ENCODE measurements at places on chromosomes 3 and 15.
A peak's percentile ranks its signal among the peaks of the same experiment; 100 is the strongest.

- no peak for DNase-seq
Observed at GRCh38 chr15:100663086-100663914, 60.9 kb downstream of the ASB7 start.

GRCh38 chr15:66115568-66116206 lies 137.9 kb downstream of the MEGF11 start:
- no peak for DNase-seq

GRCh38 chr15:25242957-25243799 lies 195.6 kb downstream of the UBE3A start:
- no peak for DNase-seq

- no peak for DNase-seq
Observed at GRCh38 chr3:124952282-124952855, 17.8 kb upstream of the MUC13 start.

DNA sequence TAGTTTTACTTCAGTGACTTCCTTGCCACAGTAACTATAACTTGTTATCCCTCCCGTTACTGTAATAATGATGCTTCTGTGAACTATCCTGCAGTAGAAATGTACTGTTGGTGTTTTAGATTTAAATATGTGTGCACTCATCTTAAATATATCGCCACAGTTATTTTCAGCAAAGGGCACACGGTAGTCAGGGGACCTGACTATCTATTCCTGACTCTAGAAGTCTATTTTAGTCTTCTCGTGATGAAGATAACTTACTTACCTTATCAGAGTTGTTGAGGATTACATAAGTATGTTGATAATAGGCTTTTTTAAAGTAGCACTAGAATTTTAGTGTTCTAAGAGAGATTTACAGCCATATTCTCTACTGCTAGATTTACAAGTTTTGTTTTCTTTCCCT lies 65.3 kb downstream of the ECT2 start:
- no peak for DNase-seq

DNA sequence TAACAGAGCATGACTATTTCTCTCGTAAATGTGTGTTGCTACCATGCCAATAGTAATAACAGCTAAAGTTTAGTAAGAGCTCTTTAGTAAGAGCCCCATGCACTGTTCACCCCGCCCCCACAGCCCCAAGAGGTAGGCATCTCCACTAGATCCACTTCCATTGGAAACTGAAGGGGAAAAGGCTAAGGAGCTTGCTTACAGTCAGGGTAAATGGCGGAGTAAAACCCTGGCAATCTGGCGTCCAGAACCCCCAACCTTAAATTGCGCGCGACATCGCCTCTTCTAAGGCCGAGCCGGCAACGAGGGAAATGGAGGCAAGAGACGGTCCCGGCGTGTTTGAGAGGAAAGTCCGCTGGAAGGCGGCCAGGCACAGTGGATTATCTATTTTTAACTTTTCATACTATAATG lies 654 bp upstream of the C3orf38 start:
- no peak for DNase-seq

DNA sequence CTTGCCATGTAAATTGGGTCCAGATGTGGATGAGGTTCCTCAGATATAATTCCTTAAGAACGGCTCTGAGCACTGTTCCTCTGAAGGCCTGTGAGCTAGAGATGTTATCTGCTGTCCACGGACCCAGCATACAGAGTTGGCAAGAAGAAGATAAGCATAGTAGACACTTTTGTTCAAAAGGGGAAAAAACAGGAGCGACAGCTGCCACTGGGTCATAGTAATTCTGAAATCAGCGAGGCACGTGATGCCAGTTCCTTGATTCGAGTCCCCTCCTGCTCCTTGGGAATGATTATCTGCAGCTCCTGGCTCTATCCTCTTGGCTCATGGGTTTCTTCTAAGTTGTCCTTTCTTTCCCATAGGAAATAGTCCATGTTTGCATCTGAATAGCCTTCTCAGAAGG lies 2.5 kb upstream of the RAB7A start:
- no peak for DNase-seq

GRCh38 chr3:122767540-122768372 lies 25.9 kb downstream of the HSPBAP1 start:
- DNase-seq = no peak

DNA sequence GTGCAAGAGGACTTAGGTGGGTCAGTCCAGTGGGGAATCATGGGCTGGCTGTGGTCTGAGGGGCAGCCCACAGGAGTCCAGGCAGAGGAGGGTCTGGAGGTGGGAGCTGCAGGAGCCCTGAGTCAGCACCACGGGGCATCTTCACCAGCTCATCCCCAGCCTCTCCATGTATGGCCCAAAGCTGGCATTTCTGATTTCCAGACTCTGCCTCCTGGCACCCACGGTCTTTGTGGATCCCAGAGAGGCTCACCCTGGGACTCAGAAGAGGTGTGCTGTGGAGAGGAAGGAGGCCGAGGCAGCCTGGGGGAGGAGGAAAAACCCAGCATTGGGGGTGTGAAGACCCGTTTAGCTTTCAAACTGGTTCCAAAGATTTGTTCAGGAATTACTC lies 64.5 kb upstream of the KLF13 start:
- no peak for DNase-seq

- DNase-seq = no peak
Observed at GRCh38 chr3:69425249-69425648, 39.4 kb upstream of the FRMD4B start.

- no peak for DNase-seq
Observed at GRCh38 chr3:115931581-115931980, 308.3 kb downstream of the GAP43 start.

DNA sequence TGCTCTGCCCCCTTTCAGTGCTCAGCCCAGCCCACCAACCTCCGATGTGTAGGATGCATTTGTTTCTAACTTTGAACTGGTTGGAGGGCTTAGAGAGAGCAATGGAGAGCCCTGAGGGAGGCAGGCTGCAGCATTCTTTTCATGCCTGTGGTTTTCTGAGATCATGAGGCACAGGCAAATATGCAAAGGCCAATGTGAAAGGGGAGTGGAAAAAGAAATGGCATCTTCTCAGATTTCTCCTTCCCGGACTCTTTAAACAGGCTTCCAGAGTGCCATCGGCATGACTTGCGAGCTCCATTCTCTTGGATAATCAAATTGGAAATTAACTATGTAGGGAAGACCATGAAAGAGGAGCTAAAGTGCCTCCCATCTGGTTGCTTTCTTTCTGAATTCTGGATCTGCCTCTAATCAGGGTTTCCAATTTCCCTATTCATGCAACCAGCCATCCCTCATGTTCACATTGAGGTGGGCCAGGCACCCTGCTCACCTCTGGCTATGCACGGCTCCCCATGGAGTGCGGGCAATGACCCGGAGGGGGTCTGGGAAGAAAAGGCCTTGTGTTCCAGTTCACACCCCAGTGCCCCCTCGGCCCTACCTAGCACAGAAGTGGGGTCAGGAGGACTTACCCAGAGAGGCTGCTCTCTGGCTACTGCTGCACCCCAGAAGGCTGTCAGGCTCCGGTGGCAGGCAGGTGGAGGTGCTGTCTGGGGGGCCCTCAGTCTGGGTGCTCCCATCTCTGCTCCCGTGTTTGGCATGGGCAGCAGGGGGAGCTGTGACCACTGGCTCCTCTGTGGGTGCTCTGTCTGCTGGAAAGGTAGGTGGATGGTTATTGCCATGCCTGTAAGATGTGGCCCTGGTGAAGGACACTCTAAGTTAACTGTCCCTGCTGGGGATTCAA lies 16.1 kb downstream of the AMOTL2 start:
- peak; percentile 98 for DNase-seq

DNA sequence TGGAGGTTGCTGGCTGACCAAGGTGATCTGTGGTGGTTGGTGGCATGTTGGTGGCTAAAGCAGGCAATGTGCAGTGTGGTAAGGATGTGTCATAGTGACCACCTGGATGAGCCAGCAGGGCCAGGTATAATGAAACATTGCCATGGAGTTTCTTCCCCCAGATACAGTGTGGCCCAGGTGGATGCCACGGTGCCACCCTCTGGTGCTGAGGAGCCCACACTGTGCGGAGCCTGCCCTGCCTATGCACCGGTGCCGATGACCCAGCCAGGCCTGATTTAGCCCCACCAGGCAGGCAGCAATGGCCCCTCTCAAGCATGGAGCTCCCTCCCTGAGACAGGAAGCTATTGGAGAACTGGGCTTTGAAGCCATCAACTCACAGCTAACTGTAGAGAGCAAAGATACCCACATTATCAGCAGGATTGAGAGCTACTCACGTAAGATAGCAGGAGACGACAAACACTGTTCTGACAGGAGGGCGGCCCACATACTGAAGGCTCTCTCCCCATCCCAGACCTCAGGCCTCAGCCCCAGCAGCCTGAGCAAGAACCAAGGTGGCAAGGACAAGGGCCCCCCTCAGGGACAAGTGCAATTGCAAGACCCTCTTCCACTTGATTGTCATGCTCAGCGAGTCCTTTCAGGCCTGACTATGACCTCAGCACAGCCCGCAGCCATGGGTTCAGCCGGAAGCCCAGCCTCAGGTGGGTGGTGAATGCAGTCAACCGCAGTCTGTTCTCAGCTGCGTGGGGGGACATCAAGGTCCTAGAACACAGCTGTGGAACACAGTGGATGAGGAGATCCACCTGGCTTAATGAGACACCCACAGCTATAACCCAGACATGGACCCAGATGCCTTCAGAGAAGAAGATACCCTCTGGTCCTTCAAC lies 82.8 kb upstream of the CDV3 start:
- DNase-seq = no peak

- DNase-seq = no peak
Observed at GRCh38 chr15:71733122-71733521, 77.2 kb upstream of the NR2E3 start.

DNA sequence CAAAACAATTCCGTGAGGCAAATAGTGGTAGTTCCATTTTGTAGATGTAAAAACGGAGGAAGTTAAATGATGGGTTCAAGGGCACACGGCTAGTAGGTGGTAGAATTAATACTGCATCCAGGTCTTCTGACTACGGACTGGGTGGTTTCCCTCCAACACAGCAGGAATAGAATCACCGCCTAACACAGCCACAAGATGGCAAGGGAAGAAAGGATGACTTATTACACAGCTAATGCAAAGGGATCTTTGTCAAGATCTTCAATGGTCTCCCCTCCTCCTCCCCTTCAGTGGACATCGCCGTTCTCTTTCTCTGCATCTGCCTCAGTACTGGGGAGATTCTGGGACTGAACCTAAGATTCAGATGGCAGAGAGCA lies 524 bp upstream of the TOPBP1 start:
- DNase-seq = no peak

DNA sequence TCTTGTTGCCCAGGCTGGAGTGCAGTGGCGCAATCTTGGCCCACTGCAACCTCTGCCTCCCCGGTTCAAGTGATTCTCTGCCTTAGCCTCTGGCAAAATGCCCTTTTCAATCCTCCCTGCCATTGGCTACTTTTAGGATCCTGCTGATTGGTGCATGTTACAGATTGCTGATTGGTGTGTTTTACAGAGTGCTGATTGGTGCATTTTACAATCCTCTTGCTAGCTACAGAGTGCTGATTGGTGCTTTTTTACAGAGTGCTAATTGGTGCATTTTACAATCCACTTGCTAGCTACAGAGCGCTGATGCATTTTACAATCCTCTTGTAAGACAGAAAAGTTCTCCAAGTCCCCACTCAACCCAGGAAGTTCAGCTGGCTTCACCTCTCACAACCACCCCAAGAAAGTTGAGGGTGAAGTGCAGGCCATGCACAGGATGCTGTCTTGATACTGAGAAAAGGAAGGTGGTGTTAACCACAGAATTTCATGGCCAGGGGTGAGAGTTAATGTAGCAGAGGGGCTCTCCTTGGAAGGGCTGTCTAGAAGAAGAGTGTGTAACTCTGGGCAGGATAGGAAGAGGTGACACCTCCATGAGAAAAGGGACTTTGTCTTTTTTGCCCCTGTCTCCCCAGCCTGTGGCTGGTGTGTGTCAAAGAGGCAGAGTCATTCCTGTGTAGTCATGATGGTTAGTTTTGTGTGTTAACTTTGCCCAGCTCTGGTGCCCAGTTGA lies 145.9 kb downstream of the APBA2 start:
- no peak for DNase-seq

DNA sequence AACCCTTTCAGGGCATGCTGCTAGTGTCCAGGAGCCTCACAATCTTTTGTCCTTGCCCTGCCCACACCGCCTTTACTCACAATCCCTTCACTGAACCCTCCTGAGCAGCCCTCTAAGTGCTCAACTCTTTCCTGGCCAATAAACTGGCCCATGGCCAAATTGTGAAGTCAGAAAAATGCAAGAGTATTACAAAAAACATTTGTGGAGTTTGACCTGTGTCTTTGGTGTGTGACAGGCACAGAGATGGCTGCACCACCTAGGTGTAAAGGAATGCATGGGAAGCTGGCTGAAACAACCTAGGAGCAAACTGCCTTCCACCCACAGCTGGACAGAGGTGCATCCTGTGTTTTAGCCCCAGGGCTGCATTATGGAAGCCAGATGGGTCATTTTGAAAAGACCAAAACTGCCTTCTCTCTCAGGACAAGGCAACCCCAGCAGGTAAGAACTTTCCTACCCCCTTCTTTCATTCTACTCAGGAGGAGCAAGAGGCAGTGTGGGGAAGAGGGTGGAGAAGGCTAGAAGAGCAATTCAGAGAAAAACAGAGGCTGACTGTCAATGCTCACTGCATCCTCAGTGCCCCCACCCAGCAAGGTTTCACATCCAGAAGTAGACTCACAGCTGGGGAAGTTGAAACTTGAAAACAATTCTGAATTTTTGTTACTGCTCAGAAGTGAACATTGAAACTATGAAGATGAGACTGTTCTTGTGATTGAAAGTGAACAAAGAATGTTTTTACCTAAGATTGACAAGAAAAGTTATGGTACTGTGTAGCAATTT lies 78.6 kb downstream of the TRIM42 start:
- no peak for DNase-seq

- DNase-seq = peak; percentile 29
Observed at GRCh38 chr3:103440539-103441203, 1005.9 kb downstream of the ZPLD1 start.

DNA sequence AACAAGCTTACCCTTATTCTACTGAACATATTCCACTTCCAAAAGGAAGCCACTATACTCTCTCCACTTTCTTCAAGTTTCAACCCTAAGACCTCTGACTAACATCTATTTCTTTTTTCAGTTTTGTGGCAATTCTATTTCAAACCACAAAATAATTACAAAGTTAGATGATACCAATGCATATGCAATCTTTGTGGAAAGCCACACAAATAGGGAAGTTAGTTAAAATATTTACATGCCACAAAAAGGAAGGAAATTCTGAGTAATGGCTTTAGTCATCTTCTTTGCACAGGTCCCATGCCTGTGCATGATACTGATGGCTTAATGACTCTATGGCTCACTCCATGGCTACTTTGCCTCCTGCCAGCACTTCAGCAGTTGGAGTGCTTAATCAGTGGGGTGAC lies 57.0 kb upstream of the MCTP2 start:
- peak; percentile 32 for DNase-seq

- DNase-seq = no peak
Observed at GRCh38 chr15:49877117-49877872, 241.7 kb downstream of the ATP8B4 start.

Data from fibroblast of skin of left biceps (primary cell).